Adrenal gland (tissue), 19 donors: ENCODE measurements at places on chromosomes 12 and 14. TPM values are rescaled to one million over a fixed set of nuclear protein-coding genes. Genes with fewer than 3 reads are reported as not detected.

DNA sequence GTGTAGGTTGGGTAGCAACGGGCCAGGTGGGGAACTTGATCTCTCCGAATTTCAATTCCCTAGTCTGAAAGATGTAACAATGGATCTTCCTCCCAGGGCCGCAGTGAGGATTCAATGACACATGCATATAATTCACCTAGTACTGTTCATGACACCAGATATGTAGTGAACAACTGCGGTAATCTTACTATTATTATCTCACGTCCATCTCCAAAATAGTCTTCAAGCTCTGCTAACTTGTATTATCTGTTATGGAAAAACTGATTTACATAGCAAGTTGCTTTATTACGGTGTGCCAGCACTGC, 26.4 kb downstream of the MOK start:
- no peaks in the 10 kb centered on the region for H3K4me1 ChIP-seq
- no peaks in the 10 kb centered on the region for H3K27me3 ChIP-seq
- no peak overlapping the region for H3K4me3 ChIP-seq
- no peaks in the 10 kb centered on the region for H3K36me3 ChIP-seq
- no peak for DNase-seq

The CCDC197 gene
- not detected for total RNA-seq

DNA sequence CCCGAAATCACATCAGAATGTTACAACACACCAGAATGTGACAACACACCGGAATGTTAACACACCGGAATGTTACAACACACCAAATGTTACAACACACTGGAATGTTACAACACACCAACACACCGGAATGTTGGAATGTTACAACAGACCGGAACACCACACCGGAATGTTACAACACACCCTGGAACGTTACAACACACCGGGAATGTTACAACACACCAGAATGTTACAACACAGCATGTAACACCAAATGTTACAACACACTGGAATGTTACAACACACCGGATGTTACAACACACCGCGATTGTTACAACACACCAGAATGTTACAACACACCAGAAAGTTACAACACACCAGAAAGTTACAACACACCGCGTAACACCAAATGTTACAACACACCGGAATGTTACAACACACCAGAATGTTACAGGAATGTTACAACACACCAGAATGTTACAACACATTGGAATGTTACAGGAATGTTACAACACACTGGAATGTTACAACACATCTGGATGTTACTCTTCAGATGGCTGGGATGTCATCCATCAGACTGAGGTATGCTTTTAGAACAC, 21.1 kb downstream of the CHFR start:
- no peaks in the 10 kb centered on the region for H3K4me1 ChIP-seq
- H3K36me3 ChIP-seq, result no peaks in the 10 kb centered on the region
- no peak for DNase-seq
- no peaks in the 10 kb centered on the region for H3K27me3 ChIP-seq
- H3K4me3 ChIP-seq, result no peak overlapping the region

- DNase-seq, result no peak
- no peaks in the 10 kb centered on the region for H3K27me3 ChIP-seq
- H3K36me3 ChIP-seq, result no peaks in the 10 kb centered on the region
- H3K27ac ChIP-seq, result no peak overlapping the region
These were observed 47.6 kb downstream of the NINJ2 start for GRCh38 chr12:615620-616019.

DNA sequence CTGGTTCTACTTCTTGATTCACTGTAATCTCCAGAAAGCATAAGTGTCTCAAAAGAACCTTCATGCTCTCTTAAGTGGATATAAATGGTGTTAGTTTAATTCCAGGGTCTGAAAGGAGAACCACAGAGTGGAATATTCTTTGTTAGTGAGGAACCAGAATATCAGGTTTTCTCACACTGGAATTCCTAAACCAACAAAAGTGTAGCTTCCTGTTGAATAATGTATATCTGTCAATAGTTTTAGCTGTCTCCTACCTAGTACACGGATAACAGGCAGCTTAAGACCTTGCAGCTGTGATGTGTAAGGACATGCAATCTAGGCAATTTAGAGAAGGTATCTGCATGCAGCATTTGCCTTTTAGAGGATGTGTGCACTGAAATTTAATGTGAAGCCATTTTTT, 24.0 kb downstream of the LRIG3 start:
- H3K36me3 ChIP-seq, result no peaks in the 10 kb centered on the region
- H3K27me3 ChIP-seq, result no peaks in the 10 kb centered on the region
- no peaks in the 10 kb centered on the region for H3K4me1 ChIP-seq
- no peak overlapping the region for H3K27ac ChIP-seq

The SALL2 gene
- 20.6 TPM for total RNA-seq

DNA sequence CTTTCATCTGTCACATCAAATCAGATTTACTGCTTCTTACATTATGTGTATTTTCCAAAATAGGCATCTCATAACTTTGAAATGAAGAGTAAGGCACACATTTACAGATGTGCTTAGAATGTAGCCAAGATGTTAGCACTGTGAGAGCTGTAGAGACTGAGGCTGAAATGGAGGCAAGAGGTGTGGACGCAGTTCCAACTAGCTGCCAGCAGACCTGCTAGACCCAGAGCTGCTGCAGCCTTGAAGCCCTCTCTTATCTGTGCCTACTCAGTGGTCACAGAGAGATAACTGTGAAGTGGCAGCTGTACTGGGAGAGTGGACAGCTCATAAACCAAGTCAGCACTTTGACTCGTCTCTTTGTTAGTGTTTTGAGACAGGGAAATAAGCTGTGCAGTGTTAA, 470.9 kb downstream of the CCER1 start:
- no peak overlapping the region for H3K4me3 ChIP-seq
- no peaks in the 10 kb centered on the region for H3K4me1 ChIP-seq
- no peaks in the 10 kb centered on the region for H3K27me3 ChIP-seq
- no peak overlapping the region for H3K27ac ChIP-seq
- no peaks in the 10 kb centered on the region for H3K36me3 ChIP-seq
- no peak for DNase-seq
